ENCODE measurements at places on chromosomes 7 and 10. TPM values are rescaled to one million over a fixed set of nuclear protein-coding genes. Genes with fewer than 3 reads are reported as not detected.

Gene KCND2
- total RNA-seq, result 3.8 TPM

DNA sequence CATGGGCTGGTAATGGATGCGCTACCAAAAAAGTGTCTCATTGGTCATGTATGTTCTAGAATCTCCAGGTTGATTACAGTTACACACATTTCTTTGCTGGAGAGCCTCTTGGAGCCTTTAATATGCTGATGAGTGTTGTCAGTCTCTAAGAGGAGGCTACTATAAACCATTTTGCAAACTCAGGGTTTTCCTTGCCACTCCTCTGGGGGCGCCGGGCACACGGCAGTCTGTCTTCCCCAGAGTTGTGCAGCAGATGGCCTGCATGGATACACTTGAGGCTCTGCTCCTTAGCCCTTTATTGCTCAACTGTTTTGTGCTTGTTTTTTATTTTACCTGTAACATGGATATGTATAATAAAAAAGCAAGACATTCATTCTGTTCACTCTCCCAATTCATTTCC is 196.5 kb downstream of the ACTR3B start:
- DNase-seq, result no peak

DNA sequence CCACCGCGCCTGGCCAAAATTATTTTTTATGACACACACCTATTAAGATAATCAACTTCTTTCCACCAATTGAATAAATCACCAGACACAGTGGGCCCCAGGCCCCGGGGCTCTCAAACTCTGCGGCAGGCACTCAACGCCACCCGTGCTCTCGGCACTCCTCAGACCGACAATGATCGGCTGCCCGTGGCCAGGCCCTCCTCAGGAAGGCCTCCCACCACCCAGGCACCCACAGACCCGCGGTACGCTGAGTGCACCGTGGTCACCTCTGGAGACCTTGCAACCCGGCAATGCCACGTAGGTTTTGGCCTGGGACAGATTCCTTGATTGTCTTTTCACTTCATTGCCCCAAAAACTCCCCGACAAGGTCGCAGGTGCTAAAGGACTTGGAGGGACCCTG is 6.9 kb downstream of the RADIL start:
- DNase-seq, result no peak

Gene PNLIPRP3
- not detected for total RNA-seq

Measured in omental fat pad (tissue), 4 donors.